Bone marrow (tissue), 2 donors: ENCODE measurements at places on chromosomes 2 and 18.
A peak's percentile ranks its signal among the peaks of the same experiment; 100 is the strongest.

GRCh38 chr18:37717098-37717497, 151.5 kb upstream of the CELF4 start:
- DNase-seq = no peak

DNA sequence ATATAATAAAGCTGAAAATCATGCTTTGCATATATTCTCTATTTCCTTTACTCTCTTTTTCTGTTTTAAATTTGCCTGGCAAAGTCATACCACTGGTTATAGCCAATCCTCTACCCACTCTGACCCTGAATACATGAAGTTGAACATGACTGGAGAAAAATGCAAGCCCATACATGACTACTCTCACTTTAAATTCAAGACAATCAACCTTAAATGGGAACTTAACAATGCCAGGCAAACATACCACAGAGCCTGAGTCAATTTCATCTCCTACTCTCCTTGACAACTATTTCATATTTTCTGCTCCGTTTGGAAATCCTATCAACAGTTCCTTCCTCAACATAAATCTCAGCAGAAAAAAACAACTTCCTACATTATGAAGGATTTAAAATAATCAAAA, 22.6 kb downstream of the RAD51AP2 start:
- no peak for DNase-seq

- no peak for DNase-seq
These were observed 1.3 kb downstream of the KCMF1 start for GRCh38 chr2:84972207-84972783.

GRCh38 chr2:109304731-109305470, 175.9 kb downstream of the SH3RF3 start:
- no peak for DNase-seq

DNA sequence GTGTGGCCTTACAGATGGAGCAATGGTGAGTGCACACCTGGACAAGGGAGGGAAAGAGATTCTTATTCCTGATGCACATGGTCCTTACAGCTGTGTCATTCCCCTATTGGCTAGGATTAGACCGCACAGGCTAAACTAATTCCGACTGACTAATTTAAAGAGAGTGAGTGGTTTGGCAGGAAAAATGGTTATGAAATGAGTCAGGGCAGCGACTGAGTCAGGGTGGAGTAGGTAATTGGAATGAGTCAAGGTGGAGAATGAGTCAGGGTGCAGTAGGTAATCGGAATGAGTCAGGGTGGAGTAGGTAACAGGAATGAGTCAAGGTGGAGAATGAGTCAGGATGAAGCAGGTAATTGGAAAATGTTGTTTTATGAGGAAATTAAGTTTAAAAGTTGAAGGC, 1353.7 kb upstream of the LRRTM1 start:
- no peak for DNase-seq

- DNase-seq = no peak
These were observed 2.0 kb upstream of the FAM117B start for GRCh38 chr2:202632682-202633290.

DNA sequence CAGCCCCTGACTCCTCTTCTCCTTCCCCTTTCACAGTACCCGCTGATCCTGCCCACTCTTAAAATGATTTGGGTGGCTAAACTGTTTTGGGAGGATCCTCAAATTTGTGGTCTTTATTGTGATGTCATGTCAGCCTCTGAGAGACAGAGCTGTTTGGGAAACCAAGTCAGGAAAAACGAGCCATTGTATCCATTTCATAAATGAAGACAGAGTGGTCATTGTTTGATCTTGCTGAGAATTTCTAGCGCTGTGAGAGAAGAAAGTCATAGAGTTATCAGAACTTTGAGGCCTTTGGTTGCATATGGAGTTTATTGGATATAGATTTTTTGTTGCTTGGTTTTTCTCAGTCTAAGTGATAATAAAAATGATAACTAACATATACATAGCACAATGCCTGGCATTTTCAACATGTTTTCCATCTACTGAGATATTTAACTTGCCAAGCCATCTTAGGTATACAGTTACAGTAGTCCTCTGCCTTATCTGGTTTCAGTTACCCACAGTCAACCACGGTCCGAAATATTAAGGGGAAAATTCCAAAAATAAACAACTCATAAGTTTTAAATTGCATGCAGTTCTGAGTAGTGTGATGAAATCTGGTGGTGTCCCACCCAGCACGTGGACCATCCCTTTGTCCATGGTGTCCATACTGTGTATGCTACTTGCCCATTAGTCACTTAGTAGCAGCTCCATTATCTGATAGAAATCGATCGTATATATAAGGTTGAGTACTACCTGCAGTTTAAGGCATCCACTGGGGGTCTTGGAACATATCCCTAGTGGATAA, 105.0 kb upstream of the RASGRP3 start:
- DNase-seq = no peak

GRCh38 chr2:192725991-192726390, 531.3 kb upstream of the TMEFF2 start:
- no peak for DNase-seq

- peak; percentile 71 for DNase-seq
These were observed 83.9 kb downstream of the PDK1 start for GRCh38 chr2:172639823-172640222.
